ENCODE measurements at places on chromosomes 12 and 14.

- DNase-seq = no peak
Measured at GRCh38 chr12:41288142-41288811, 100.2 kb downstream of the PDZRN4 start.

DNA sequence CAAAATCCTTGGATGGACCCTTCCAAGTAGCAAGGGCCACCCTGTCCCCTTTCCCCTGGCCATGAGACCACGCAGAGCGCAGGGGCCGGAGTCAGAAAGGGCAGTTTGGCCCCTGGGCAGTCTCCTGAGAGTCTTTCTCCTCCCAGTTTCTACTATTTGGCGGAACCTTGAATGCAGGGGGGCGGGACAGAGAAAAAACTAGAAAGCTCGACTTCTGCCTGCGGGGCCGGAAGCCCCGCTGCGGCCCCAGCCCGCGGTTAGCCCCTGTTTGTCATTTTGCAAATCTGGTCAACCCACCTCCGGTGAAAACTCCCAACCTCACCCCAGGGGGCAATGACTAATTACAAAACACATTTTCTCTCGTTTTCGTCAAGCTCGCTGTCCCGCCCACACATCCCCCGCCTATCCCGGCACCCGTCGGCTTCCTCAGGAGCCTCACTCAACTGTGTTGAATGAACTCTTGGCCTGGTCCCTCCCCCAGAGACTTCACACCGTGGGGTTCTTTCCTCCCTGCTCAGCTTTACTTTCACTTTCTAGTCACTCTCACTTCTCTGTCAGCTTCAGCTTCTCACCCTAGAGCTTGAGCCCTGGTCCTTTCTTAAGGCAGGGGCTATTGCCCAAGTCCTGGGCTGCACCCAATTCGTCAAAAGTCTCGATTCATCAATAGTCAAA is 66.7 kb downstream of the IRF2BPL start:
- peak; percentile 99 for DNase-seq

GRCh38 chr12:131153956-131154355 is 200.2 kb downstream of the ADGRD1 start:
- no peak for DNase-seq

GRCh38 chr14:69093631-69094421 is 59.1 kb downstream of the DCAF5 start:
- DNase-seq = no peak

- DNase-seq = no peak
Measured at GRCh38 chr14:62777510-62777909, 267.7 kb downstream of the KCNH5 start.

- DNase-seq = no peak
Measured at GRCh38 chr14:33685698-33686097, 265.2 kb downstream of the EGLN3 start.

DNA sequence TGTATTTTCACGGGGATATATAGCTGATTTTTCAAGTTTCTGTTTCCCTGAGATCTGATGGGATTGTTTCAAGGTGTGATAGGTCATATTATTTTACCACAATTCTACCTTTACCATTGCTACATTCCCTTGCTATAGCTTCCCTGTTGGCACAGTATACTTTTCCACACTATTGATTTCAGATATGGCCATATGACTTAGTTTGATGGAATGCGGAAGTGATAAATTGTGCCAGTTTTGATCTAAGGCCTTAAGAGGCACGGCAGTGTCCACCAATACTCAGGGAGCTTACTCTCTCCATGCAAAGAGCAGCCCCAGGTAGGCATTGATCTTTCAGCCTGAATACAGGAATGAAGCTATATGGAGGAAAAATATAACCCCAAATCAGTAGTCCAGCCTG is 315.7 kb downstream of the SLC16A7 start:
- no peak for DNase-seq

DNA sequence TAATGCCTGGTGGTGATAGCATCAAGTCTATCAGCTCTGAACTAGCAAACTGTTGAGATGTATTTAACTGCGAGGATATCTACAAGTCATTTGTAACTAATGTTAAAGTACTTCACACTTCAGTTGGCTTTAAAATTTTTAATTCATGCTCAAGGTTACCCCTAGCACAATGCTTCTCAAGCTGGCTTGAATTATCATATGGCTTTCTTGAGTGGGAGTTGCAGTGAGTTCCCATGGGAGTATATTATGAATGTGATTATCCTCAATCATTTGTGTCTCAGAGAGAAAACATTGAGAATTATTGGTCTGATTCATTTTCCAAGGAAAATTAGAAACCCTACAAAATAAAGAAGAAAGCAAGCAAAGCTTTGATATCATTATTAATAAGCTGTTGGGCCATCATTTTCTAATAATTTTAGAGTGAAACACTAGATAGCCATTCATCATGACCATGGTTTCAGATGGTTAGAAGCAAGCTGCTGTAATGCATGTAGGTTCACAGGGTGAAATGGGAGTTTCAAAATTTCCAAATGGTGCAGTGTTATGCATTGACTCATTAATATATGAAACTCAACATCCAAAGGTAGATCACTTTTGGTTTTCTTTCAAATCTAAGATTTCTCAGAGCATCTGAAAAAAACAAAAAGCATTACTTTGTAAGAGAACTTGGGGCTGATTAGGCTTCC is 11.8 kb upstream of the KRAS start:
- no peak for DNase-seq

DNA sequence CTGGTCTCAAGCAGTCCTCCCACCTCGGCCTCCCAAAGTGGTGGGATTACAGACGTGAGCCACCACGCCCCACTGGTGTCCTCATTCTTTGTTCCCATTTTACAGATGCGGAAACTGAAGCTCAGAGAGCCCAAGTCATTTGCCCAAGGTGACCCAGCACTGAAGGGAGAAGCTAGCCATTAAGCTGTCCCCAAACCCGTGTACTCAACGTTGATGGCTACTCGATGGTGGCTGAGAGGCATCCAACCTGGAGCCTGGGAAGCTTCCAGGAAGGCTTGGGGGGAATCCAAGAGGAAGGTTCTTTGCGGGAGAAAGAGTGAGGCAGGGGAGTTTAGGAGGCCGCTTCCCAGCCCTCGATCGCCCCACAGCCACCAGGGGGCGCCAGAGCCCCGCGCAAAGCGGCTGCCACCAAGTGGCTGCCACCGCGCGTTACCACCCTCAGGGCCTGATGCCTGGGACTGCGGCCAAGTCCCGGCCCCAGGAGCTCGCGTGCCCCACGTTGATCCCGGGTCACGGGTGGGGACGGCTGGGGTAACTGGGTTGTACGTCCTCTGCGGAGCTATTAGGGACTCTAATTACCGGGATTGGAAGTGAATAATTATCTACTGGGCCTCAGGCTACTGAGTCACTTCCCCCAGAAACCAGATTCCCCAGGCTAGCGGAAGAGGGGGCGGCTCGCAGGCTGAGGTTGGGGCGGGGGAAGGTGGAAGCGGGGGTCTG is 8.8 kb upstream of the SH2B3 start:
- DNase-seq = peak; percentile 87
